ENCODE measurements at places on chromosomes 1 and 21. TPM values are rescaled to one million over a fixed set of nuclear protein-coding genes. Genes with fewer than 3 reads are reported as not detected.

The USH2A gene
- polyA plus RNA-seq = not detected

The TOR1AIP1 gene
- polyA plus RNA-seq = 63.0 TPM

The SDHC gene
- 217 TPM for polyA plus RNA-seq

The COL16A1 gene
- polyA plus RNA-seq = not detected

The ARHGAP29 gene
- not detected for polyA plus RNA-seq

The OR13G1 gene
- polyA plus RNA-seq = not detected

The RAP1A gene
- 43.4 TPM for polyA plus RNA-seq

The ANGPTL3 gene
- not detected for polyA plus RNA-seq

The ADORA1 gene
- polyA plus RNA-seq = not detected

The PHC2 gene
- 38.4 TPM for polyA plus RNA-seq

DNA sequence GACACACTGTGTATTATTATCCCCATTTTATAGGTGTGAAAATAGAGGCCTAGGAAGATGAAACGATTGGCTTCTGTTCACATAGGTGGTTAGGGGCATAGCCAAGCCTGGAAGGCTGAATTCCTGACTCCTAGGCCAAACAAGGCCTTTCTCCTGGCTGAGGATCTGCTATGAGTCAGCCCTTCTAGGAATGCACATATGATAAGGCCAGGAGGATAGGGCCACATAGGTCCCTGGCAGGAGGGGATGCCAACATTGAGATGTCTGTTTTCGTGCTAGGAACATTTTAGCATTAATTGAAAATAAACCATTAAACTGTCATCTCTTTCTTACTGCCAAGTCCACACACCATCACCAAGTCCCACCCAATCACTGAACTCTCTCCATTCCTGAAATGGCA lies 9.2 kb downstream of the CSMD2 start:
- DNase-seq = no peak
- no peaks in the 10 kb centered on the region for H3K36me3 ChIP-seq
- H3K4me1 ChIP-seq = no peaks in the 10 kb centered on the region
- peaks cover 27% of the 10 kb centered on the region for H3K27me3 ChIP-seq
- H3K4me3 ChIP-seq = no peak overlapping the region

GRCh38 chr1:194024659-194025058 lies 838.2 kb upstream of the B3GALT2 start:
- no peak for DNase-seq
- no peak overlapping the region for H3K27ac ChIP-seq
- H3K4me1 ChIP-seq = peaks cover 5% of the 10 kb centered on the region
- no peak overlapping the region for H3K4me3 ChIP-seq
- peaks cover 4% of the 10 kb centered on the region for H3K36me3 ChIP-seq

GRCh38 chr1:154398141-154398540 lies 7.0 kb upstream of the IL6R start:
- no peaks in the 10 kb centered on the region for H3K36me3 ChIP-seq
- no peak overlapping the region for H3K27ac ChIP-seq
- peaks cover 28% of the 10 kb centered on the region for H3K4me1 ChIP-seq
- no peaks in the 10 kb centered on the region for H3K27me3 ChIP-seq
- DNase-seq = no peak

- H3K36me3 ChIP-seq = no peaks in the 10 kb centered on the region
- no peak overlapping the region for H3K4me3 ChIP-seq
- no peak for DNase-seq
- peaks cover 7% of the 10 kb centered on the region for H3K4me1 ChIP-seq
- H3K27ac ChIP-seq = no peak overlapping the region
- no peaks in the 10 kb centered on the region for H3K27me3 ChIP-seq
These were observed 468.8 kb upstream of the RUNX1 start for GRCh38 chr21:35517865-35518264.

DNA sequence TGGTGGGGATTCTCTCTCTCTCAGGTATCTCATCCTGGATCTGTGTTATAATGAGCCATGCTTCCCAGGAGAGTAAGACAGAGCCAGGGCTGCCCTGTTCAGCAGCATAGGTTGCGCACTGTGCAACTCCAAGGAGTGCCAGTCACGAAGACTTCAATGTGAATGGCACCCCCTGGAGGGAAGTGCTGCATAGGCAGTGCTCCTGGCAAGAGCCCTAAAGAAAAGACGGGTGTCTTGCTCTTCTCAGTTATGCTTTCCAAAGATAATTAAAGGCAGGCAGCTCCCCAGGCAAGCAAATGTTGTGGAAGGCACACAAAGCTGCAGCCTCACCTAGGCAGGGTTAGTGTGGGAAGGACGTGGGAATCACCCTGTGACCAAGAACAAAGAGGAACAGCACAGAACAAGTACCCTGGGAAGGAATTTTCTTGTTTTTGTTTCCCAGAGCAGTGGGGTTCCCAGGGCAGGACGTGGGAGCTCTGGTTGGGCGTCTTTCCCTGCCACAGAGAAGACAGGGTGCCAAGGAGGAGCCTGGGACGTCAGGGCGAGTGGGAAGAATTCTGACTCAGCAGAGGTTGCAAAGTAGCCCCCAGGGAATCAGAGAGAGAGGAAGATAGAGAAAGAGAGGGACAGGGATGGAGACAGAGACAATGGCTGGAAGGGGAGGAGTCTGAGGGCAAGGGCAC lies 120.9 kb downstream of the KCNN3 start:
- H3K4me3 ChIP-seq = no peak overlapping the region
- H3K4me1 ChIP-seq = peaks cover 45% of the 10 kb centered on the region
- no peak for DNase-seq
- no peaks in the 10 kb centered on the region for H3K27me3 ChIP-seq
- no peaks in the 10 kb centered on the region for H3K36me3 ChIP-seq

- no peaks in the 10 kb centered on the region for H3K27me3 ChIP-seq
- no peak overlapping the region for H3K27ac ChIP-seq
- no peaks in the 10 kb centered on the region for H3K36me3 ChIP-seq
- no peak overlapping the region for H3K4me3 ChIP-seq
- DNase-seq = no peak
These were observed 53.2 kb upstream of the RAB4A start for GRCh38 chr1:229217716-229218115.

- H3K27me3 ChIP-seq = no peaks in the 10 kb centered on the region
These were observed 1353.2 kb upstream of the ADGRL2 start for GRCh38 chr1:80447526-80447925.

GRCh38 chr1:206498685-206499084 lies 8.6 kb upstream of the RASSF5 start:
- peaks cover 7% of the 10 kb centered on the region for H3K36me3 ChIP-seq
- H3K4me1 ChIP-seq = peaks cover 5% of the 10 kb centered on the region

GRCh38 chr1:93999840-94000415 lies 90.7 kb upstream of the GCLM start:
- no peaks in the 10 kb centered on the region for H3K4me1 ChIP-seq
- H3K4me3 ChIP-seq = no peak overlapping the region
- H3K27me3 ChIP-seq = peaks cover 10% of the 10 kb centered on the region
- no peak for DNase-seq
- H3K27ac ChIP-seq = no peak overlapping the region
- H3K36me3 ChIP-seq = no peaks in the 10 kb centered on the region

DNA sequence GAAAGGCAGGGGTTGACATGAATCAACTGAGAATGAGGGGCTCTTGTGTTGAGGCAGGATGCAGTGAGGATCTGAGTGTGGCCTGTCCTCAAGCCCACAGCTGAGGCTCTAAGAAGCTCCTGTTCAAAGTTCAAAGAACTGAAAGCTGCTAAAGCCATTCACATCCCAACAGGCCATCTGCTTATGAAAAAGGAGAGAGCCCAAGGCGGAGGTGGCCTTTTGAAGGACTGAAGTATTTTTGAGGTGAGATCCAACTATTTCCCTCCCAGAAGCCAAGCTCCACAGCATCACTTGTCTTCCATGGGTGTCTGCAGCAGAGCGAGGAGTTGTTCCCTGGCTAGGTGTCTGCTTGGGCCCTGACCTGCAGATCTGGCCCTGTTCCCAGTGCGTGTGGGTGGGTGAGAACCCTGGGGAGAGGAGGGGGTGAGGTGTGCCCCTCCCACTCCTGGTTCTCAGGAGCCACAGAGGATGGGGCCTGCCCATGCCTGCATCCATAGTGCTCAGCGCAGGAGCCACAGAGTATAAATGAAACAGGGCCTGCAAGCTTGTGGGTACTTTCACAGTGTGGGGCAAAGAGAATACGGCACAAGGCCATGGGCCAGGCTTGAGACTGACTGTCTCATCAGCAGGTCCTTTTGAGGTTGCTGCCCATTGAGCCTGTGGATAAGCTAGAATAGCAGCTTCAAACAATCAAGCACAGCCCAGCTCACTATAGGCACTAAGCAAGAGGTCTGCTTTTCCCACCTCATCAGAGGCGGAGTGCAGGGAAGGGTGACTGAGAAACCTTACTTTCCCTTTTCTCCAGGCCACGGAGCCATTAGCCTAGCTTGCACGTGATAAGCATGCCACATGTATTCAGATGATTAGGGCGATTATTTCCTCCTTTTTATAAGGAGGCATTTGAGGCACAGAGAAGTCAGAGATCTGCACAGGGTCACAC lies 15.7 kb downstream of the REG4 start:
- DNase-seq = no peak
- H3K27ac ChIP-seq = no peak overlapping the region
- peaks cover 40% of the 10 kb centered on the region for H3K36me3 ChIP-seq
- no peak overlapping the region for H3K4me3 ChIP-seq
- H3K4me1 ChIP-seq = peaks cover 19% of the 10 kb centered on the region
- peaks cover 2% of the 10 kb centered on the region for H3K27me3 ChIP-seq

- H3K4me1 ChIP-seq = peaks cover under 1% of the 10 kb centered on the region
- DNase-seq = no peak
- H3K36me3 ChIP-seq = no peaks in the 10 kb centered on the region
- no peak overlapping the region for H3K4me3 ChIP-seq
These were observed 5.0 kb upstream of the AHCYL1 start for GRCh38 chr1:109979489-109980091.

- peaks cover 40% of the 10 kb centered on the region for H3K27me3 ChIP-seq
- no peak overlapping the region for H3K27ac ChIP-seq
- H3K36me3 ChIP-seq = no peaks in the 10 kb centered on the region
- H3K4me1 ChIP-seq = no peaks in the 10 kb centered on the region
- no peak for DNase-seq
- H3K4me3 ChIP-seq = no peak overlapping the region
These were observed 67.6 kb downstream of the MAP3K21 start for GRCh38 chr1:233394860-233395717.

DNA sequence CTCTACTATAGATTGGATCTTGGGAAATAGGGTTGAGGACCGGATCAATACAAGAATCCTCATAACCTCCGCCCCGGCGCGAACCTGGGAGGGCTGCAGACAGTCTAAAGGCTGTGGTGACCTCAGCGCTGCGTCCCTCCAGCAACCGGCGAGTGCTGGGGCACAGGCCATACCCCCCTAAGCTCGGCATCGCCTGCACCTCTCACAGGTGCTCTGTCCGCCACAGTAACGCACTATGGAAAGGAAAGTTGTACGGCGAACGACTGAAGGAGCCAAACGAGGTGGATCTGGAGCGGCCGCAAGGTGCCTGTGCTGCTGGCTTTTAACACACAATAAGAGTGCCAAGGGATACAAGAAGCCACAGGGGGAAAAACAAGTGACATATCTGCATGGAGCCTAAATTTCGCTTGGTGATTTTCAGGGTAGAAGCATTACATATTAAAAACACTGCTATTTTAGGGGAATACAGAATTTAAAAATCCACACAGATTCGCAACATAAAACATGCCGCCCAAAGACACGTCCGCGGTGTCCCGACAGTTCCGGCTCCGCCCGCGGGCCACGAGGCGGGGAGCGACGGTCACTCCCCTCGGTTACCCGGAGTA lies 1.4 kb upstream of the RBM15 start:
- H3K4me1 ChIP-seq = peaks cover 49% of the 10 kb centered on the region
- H3K36me3 ChIP-seq = no peaks in the 10 kb centered on the region
- H3K27me3 ChIP-seq = no peaks in the 10 kb centered on the region
- no peak overlapping the region for H3K27ac ChIP-seq

DNA sequence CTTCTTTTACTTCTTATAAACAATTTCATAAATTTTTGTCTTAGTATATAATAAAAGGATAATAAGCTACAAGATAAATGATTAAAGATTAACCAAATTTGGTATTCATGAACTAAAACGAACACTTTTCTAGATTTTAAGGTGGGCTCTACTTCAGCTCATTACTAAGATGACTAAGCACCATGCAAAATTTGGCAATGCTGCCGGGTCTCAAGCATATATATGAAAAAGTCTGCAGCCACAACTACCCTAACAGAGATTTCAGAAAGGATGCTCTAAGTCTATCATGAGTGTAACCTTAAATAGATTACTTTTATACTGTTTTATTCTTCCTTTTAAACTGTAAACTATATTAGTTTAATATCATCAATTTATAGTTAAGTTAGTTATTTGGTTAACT lies 47.8 kb downstream of the BRWD1 start:
- DNase-seq = no peak
- peaks cover 3% of the 10 kb centered on the region for H3K36me3 ChIP-seq
- no peaks in the 10 kb centered on the region for H3K27me3 ChIP-seq
- no peak overlapping the region for H3K27ac ChIP-seq
- H3K4me1 ChIP-seq = peaks cover 10% of the 10 kb centered on the region

DNA sequence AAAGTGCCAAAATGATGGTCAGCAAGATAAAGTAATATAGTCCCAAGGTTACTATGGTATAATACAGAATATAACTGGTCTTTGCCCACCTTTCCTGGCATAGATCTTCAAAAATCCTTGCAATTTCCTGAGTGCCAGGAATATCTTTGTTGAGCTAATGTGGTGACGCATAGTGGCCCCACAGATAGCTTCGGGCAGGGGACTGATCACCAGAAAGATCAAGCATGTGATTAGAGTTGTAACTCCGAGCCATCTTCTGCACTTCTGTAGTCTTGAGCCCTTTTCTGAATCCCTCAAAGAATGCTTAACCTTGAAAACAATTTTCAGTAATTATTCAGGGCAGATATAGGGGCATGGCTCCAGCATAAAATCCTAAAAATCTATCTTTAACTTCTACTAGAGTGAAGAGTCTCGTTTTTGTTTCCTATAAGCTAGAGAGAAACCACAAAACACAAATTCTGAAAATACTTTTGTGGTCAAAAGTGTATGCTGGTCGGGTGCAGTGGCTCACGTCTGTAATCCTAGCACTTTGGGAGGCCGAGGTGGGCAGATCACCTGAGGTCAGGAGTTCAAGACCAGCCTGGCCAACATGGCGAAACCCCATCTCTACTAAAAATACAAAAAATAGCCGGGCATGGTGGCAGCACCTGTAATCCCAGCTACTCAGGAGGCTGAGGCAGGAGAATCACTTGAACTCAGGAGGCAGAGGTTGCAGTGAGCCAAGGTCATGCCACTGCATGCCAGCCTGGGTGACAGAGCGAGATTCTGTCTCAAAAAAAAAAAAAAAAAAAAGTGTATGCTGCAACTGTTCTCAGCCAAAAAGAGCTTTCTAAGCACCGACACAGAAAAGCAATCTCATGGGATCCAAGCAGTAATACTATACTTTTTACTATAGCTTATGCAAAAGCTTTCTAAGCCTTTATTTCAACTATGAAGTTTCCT lies 62.8 kb downstream of the NVL start:
- no peak for DNase-seq
- peaks cover 7% of the 10 kb centered on the region for H3K4me1 ChIP-seq
- no peaks in the 10 kb centered on the region for H3K27me3 ChIP-seq
- H3K36me3 ChIP-seq = peaks cover 77% of the 10 kb centered on the region
- H3K4me3 ChIP-seq = no peak overlapping the region

Data from naive thymus-derived CD8-positive, alpha-beta T cell (primary cell).